ENCODE measurements at places on chromosomes 1 and 21. TPM values are rescaled to one million over a fixed set of nuclear protein-coding genes. Genes with fewer than 3 reads are reported as not detected.

AQP10 gene
- not detected for total RNA-seq

NR5A2 gene
- under 0.01 TPM for total RNA-seq

TFAP2E gene
- under 0.01 TPM for total RNA-seq

TENT5C gene
- total RNA-seq = 5.3 TPM

GRCh38 chr1:31437433-31438037, 24.5 kb downstream of the SERINC2 start:
- DNase-seq = no peak

GRCh38 chr1:26787381-26787705, 407 bp upstream of the PIGV start:
- DNase-seq = peak; percentile 53

DNA sequence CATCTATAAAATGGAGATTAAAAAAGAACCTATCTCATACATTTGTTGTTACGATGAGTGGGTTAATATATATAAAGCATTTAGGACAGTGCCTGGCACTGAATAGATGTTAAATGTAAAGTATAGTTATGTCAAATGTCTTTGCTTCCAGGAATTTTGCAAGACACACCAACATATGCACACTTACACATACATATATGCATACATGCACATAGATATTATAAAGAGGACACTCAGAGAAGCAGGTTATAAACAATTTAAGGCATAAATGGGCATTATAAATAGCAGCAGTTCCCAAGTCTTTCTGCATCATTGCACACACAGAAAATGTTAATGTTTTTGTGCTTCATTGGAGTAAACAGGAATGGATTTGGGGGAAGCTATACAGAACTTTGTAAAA, 13.3 kb downstream of the CYP4X1 start:
- DNase-seq = no peak

DNA sequence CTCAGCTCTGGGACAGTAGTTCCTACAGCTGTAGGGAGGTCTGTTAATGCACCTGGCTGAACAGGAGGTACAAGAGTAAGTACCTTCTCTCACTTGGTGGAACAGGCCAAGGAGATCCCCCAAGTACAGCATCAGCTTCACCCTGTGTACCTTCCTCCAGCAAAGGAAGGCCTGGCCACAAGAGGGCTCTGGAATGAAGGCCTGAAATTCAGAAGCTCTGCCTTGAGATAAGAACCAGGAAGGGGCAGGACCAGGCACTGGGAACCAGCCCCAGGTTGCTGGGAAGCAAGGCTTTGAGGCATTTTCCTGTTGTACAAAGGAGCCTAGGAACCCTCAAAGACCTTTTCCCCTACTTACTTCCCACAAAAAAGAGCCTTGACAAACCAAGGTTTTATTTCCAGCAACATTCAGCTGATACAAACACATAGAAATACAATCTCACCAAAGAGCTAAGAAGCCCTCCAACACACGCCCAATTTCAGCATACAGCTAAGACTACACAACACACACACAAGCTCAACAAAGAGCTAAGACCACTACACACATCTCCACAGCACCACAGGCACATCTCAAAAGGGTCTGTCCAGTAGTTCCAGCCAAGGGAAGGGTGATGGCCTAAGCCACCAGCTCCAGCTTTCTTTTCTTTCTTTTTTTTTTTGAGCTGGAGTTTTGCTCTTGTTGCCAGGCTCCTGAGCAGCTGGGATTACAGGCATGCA, 23.5 kb downstream of the F11R start:
- peak; percentile 64 for DNase-seq

DNA sequence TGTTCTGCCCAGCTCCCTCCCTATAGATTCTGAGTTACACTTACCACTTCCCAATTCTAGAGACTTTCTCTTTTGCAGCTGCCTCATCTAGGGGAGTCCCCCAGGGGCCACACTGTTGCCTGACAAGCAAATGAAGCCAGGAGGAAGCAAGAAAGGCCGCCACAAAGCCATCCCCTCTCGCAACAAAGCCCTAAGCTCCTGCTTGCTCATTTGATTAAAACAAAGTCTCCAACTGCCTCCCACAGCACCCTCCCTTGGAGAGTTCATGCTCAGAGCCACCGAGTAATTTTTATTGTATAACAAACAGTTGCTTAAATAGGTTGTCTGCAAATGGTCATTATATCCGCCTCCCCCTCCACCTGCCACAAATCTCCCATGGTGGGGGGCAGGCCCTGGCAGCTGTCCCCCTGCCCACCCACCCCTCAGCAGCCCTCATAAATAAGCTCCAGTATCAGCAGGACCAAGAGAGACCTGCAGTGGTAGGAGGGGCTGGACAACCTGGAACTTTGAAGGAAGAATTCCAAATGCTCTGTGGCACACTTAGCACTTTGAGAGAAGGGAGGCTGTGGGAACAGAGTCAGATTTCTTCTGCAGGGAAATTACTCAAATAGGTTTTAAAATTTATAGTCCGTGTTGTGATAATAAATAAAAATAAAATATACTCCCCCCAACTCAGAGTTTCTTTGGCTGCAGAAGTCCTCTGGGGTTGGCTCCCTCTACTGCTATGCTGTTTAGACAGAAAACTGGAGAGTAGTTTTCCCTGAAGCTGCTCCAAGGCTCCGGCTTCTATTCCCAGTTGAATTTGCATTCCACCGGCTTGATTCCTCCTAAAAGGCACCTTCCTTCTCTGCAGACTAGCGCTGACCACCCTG, 237.5 kb downstream of the TTLL7 start:
- DNase-seq = no peak

DNA sequence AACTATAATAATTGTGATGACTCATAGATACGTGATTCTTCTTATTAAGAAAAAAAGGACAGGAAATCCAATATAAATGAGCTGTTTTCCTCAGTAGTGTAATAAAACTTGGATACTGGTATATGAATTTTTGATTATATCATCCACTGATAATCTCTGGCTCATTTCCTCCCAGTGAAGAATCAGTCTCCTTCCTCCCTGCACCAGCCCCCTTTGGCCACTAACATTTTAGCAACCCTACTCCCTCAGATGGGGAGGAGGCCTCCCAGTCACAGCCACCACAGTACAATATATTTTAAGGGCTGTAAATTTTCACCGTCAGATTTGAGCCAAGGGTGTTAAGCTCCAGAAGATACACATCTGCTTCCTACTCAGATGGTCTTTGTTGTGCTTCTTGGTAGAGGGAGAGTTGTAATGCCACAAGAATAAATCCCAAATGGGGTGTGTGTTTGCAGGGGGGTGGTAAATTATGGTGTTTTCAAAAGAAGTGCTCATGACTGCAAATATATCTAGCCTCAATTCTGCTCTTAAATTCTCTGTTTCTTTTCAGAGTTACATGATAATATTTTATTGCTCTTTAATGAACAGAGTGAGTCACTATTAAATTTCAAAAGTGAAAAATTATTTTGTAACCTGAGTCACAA, 153.5 kb downstream of the HLX start:
- no peak for DNase-seq

DNA sequence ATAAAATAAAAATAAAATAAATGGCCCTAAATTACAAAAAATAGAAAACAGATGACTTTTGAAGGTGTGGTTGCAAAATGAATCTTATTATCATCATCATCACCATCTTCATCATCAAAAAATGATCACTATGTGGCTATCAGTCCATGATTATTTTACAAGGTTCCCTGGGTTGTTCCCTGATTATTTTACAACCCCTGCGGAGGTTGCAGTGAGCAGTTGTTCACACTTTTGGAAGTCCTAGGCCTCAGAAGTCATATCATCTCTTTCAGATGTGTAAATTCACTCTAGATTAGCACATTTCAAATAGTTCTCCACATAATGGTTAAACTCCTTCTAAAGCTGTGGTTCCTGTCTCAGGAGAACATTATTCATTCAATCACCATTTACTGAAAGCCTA, 57.4 kb upstream of the NR5A2 start:
- DNase-seq = no peak
